ENCODE measurements at places on chromosomes 1 and 21. TPM values are rescaled to one million over a fixed set of nuclear protein-coding genes. Genes with fewer than 3 reads are reported as not detected.
A peak's percentile ranks its signal among the peaks of the same experiment; 100 is the strongest.

GRCh38 chr1:59767119-59767518, 47.6 kb upstream of the HOOK1 start:
- DNase-seq, result no peak

DNA sequence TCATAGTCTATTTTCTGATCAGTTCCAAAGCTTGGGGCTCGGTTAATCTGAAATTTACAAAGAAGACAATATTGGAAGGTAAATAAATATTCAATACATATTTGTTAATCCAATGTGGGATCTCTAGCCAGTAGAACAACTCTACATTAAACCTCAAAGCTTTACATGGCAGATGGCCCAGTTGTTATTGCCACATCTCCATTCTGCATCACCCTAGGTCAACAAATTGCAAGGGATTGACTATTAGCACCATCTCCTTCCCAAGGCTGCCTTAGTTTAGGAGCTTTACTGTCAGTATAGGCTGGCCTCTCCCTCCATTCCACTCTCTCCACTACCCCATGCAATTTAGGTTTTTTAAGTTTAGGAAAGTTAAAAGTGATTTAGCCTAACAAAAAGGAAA, 69.7 kb downstream of the TTLL7 start:
- no peak for DNase-seq

DNA sequence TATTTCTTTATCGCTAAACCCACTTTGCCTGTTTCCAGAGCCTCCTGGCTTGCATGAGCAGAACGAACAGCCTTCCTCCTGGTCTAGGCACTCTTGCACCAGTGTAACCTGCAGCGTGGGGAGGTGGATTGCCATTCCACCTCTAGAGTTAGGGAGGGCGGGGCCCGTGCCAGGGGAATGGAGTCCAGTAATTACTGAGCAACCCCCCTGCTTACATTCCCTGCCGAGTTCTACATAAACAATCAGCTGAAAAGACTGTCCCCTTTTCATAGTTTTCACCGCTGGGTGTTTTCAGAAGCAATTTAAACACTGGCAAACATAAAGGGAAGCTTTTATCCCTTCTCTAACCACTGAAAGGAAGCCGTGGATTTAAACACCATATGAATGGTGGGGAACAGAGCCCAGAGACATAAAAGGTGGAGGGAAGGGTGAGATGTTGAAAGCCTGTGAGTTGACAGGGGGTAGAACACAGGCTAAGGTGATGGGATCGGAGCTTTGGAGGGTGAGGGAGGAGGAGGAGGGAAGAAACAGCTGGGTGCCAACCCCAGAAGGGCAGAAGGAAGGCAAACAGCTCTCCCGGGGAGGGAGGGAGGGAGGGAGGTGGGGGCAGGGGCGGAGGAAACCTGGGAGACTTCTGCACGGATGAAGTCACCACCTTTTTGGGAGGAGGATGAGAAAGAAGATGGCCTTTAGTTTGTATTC, 68.0 kb upstream of the WDR26 start:
- no peak for DNase-seq

DNA sequence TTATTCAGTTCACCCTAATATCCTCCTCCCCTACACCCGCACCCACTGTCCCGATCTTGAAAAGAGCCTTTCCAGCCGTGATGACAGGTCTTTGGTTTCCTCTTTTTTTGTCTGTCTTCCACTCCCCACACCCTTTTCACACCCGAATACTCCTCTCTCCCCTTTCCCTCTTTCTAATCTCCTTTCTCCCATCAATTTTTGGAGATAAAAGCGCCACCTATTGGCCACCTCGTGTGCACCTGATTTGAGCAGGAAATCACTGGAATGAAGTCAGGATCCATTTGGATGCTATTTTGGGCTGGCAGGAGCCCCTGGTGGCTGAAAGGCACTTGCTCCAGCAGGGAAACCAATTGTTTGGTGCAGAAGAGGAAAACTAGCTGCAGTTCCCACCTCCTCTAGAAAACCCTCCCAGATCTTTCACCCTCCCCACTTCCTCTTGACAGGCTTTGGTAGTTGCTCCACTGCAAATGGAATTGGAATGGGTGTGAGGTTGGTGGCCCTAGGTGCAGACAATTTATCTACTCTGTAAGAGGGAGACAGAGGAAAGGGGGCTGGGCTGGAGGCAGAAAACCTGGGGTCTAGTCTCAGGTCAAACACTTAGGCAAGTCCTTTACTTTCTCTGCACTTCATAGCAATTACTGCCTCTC, 8.4 kb downstream of the FOXE3 start:
- peak; percentile 30 for DNase-seq

DNA sequence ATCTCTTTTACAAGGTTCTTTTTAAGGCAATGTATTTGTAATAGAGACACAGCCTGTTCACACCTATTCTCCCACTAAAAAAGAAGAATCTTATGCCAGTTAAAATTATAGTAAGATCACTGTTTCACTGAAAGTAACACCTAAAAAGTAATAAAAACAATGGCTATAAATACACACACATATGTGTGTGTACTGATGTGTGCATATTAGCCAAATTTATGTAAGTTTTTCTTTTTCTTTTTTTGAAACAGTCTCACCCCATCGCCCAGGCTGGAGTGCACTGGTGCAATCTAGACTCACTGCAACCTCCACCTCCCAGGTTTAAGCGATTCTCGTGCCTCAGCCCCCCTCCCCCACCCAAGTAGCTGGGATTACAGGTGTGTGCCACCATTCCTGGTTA, 56.8 kb upstream of the SLC30A10 start:
- no peak for DNase-seq

GRCh38 chr1:33850481-33850880, 13.4 kb upstream of the HMGB4 start:
- no peak for DNase-seq

GRCh38 chr1:3440711-3441409, 13.6 kb upstream of the ARHGEF16 start:
- no peak for DNase-seq

GRCh38 chr21:25759573-25759972, 24.8 kb downstream of the GABPA start:
- no peak for DNase-seq

GRCh38 chr1:101259744-101260148, 22.9 kb downstream of the S1PR1 start:
- DNase-seq, result no peak

- DNase-seq, result no peak
Measured at GRCh38 chr21:23684431-23684830, 1922.8 kb downstream of the MRPL39 start.

- no peak for DNase-seq
Measured at GRCh38 chr1:2411801-2412394, 466 bp downstream of the PEX10 start.

- no peak for DNase-seq
Measured at GRCh38 chr21:17468698-17469097, 44.1 kb upstream of the CXADR start.

DNA sequence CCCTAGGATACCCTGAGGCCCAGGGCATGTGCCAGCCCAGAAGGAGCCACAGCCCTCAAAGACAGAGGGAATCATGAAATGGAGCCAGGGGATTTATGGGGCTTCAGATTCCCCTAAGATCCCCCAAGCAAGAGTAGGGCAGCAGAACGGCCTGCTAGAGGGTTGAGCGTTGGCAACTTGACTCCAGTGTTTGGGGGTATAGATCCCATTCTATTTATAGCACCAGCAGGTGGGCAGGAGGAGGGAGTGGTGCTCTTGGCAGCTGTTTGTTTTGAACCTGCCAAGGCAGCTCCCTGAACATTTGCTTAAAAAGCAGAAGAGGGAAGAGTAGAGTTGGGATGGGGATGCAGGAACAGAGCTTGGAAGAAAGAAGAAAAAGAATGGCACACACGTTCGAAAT, 33.7 kb downstream of the GLUL start:
- no peak for DNase-seq

GRCh38 chr1:54462597-54463258, 56.5 kb upstream of the SSBP3 start:
- no peak for DNase-seq

- DNase-seq, result no peak
Measured at GRCh38 chr1:65564493-65564892, 144.0 kb downstream of the LEPR start.

GRCh38 chr1:39378377-39378776, 113.1 kb upstream of the BMP8A start:
- no peak for DNase-seq

- DNase-seq, result no peak
Measured at GRCh38 chr1:28028873-28029654, 59.3 kb downstream of the EYA3 start.

GRCh38 chr21:26194326-26194725, 23.8 kb upstream of the APP start:
- no peak for DNase-seq

GRCh38 chr1:32172621-32173245, 6.7 kb upstream of the TXLNA start:
- no peak for DNase-seq

DNA sequence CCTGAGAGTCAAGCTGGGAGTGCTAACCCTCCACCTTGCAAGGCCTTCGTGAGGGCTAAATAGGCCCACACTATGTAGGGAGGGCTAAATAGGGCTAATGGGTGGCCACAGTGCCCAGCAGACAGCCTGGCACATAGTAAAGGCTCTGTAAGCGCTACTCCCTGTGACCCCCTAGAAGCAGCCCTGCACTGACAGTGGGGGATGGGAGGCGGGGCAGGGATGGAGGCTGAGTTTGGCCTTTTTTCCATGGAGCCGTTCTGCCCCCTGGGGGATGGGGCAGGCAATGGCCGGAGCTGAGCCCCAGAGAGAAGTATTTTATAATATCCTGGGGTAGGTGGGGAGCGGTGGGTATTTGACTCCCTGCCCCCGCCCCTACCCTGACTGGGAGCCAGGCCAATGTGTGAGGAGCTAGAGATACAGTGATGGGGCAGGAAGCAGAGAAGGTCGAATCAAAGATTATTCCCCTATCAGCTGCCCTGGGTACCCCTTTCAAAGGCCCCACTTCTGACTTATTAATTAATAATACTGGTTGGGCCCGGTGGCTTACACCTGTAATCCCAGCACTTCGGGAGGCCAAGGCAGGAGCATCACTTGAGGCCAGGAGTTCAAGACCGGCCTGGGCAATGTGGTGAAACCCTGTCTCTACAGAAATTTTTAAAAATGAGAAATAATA, 42.3 kb downstream of the LACTBL1 start:
- peak; percentile 57 for DNase-seq

DNA sequence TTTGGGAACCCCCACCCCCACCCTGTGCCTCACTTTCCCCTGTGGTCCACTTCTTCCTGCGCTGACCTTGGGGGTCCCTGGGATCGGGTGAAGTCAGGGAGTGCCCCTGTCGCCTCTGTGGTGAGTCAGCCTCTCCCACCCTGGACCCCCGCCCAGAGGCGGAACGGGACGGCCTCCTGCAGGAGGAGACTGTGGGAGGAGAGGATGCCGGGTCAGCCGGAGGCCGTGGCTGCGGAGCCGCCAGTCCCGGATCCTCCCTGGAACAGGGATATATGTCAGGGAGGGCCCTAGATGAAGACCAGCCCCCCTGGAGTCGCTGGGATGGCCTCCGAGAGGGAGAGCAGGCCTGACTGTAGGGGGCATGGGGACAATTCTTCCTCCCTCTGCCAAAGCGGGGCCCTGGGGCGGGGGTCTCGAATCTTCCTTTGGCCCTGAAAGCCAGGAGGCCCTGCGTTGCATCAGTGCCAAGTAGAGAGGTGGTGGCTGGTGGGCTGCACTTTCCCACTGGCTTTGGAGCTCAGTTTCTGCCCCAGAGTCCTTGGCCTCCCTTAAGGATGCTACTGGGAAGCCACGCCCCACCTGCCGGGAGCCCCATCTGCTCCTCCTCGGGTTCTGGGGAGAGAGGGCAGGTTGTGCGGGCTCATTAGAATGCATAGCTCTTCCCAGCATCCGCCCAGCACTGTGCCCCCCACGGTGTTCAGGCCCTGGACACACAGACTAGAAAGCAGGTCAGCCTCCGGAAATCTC, 930 bp downstream of the ARHGEF10L start:
- DNase-seq, result no peak

- DNase-seq, result no peak
Measured at GRCh38 chr1:11142618-11143391, 43.1 kb upstream of the EXOSC10 start.

- DNase-seq, result peak; percentile 15
Measured at GRCh38 chr1:200448034-200448762, 38.4 kb upstream of the ZNF281 start.

The ADORA1 gene
- not detected for total RNA-seq

The FOXO6 gene
- not detected for total RNA-seq

The CORT gene
- 0.16 TPM for total RNA-seq

The CCDC24 gene
- 1.2 TPM for total RNA-seq

The FCN3 gene
- not detected for total RNA-seq

The PYHIN1 gene
- 6.8 TPM for total RNA-seq

The CAPZA1 gene
- 302 TPM for total RNA-seq

The LINGO4 gene
- 0.18 TPM for total RNA-seq

The NECTIN4 gene
- not detected for total RNA-seq

The CLCA4 gene
- not detected for total RNA-seq

The MLLT11 gene
- total RNA-seq, result 3.3 TPM

The DDI2 gene
- 34.0 TPM for total RNA-seq

All from activated CD4-positive, alpha-beta T cell treated with anti-CD3 and anti-CD28 coated beads for 36 hours (primary cell).